CD4-positive, alpha-beta T cell (primary cell): ENCODE measurements at places on chromosomes 6 and 20.

GRCh38 chr6:165895421-165896165 is 232.6 kb upstream of the PDE10A start:
- DNase-seq = no peak

GRCh38 chr20:62458275-62459251 is 17.2 kb downstream of the GATA5 start:
- no peak for DNase-seq

DNA sequence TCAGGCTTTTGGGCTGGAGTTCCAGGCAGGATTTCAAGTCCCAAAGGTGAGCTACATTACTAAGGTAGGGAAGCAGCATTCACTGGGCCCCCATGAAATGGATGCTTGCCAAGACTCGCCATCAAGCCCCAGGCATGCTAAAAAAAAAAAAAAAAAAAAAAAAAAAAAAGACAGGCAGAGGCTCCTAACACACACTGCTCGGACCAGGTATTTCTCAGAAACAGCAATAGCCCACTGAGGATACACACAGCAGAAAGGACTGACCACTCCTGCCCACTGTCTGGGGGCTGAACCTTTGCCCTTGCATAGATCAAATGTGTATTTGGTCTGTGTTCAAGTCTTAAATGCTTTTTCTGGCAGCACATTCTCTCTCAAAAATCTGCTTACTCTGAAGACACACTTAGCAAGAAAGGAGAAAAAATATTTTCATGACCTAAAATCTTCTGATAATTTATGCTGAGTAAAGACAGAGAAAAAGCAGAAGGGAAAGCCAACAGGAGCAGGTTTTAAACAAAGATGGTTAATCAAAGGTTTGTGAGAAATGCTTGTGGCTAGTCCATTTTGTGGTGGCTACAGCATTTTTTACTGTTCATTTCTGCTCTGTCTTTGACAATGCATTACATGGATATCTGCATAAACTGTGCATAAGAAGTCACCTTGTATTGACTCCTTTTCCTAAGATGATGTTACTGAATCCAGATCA is 37.9 kb upstream of the BEND6 start:
- DNase-seq = no peak

DNA sequence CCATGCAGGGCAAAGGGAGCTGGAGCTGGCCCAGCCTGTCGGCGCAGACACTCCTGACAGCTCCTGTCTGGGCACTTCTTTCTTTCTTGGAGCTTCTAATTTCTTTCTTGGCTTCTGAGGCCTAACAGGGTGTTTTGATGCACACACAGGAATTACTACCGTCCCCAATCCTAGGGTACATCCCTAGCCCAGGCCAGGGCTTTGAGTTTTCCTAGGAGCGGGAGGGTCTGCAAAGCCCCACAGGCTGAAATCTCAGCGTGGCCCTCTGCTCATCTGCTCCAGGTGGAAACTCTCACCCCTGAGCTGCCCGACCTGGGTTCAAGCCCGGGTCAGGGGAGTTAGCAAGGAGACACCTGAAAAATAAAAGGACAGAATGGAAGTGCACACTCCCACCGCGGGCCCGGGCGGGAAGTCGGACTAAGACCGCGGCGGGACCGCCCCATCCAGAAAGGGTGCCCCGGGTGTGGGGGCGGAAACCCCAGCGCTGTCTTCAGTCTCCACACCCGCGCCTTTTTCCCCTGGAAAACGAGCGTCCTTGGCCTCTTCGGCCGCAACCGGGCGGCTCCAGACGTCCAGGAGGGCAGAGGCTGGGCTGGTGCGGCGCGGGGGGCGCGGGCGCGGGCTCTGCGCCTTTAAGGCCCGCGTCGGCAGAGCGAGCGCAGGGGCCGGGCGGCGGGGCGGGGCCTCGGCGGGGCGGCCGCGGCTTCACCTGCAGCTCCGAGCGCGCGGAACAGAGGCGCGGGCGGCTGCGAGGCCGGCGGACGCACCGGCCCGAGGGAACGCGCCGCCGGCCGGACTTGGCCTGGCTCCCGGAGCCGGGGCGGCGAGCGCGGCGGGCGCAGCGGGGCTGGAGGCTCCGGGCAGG is at the start of gene CDH4:
TSS of gene CDH4 (plus strand) at position 733 of the 865 bp plus-strand sequence.
- DNase-seq = no peak

DNA sequence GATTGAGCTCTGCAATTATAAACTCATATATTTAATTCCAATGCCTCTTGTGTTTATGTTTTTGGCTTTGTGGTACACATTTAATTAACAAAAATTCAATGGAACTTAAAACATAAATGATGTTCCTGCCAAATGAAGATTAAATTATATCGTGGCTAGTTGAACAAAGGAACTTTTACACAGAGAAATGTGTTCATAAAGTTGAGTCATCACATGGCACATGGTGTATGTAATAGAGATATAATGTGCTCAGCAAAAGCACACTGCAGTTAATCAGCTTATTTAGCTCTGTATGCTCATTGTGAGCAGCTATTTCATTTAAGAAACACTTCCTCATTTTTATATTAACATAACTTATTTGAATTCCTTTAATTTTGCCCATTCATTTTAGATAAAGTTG is 1295.6 kb upstream of the CITED2 start:
- no peak for DNase-seq
